ENCODE measurements at places on chromosomes 3 and 15. TPM values are rescaled to one million over a fixed set of nuclear protein-coding genes. Genes with fewer than 3 reads are reported as not detected.

DNA sequence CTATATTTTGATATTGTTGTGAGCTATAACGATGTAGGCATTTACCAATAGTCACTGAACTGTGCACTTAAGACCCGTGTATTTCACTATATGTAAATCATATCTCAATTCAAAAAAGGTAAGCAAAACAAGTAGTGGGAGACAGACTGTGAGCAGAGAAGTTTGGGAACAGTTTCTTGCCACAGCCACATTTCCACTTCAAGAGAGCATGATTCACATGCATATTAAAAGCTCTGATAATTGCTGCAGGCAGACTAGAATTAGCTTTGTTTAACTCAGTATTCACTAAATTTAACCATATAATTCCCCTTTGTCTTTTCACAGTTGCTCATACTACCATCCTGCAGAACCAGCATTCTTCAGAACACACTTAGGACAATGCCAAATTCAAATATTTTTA lies 168.4 kb upstream of the ZNF385D start:
- ATAC-seq: peak; percentile 53

DNA sequence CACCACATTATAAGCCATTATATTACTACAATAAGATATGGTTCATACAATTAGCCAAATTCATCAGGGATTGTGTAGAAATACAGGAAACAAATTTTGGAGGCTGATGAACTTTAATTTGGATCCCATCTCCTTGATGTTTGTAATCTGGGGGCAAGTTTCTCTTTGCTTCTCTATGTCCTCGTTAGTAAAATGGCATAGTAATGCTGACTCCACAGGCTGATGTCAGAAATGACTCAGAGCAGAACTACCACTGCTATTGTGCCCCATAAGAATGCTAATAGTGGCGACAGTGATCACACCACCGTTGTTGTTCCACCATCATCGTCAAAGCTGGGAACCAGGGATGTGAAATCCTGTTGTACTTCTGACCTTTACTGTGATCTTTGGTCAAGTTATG lies 722.3 kb upstream of the LMCD1 start:
- no peak for ATAC-seq

DNA sequence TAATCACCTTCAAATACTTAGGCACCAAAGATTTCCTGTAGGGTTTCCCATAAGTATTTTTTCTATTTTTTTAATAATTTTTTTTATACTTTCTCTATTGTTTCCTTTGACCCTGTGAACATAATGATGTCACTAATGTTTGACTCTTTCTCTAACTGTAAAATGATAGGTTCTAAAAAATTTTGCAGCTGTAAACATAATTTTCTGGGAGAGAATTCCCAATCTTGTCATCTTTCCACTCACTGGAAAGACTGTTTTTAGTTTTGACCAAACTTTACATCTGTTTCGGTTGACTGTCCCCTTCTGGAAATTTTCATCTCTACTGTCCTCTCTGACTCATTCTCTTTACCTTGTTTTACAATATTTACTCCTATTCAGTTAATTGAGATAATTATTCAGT lies 5.5 kb upstream of the EPHA3 start:
- ATAC-seq: no peak

The TRPM1 gene
- total RNA-seq: 1.9 TPM

All from motor neuron (in vitro differentiated cells).